Stimulated activated CD8-positive, alpha-beta memory T cell treated with anti-CD3 and anti-CD28 coated beads, Interleukin-15, amount 100 ng/mL, for 24 hours (primary cell): ENCODE measurements at places on chromosomes 3 and 15.

DNA sequence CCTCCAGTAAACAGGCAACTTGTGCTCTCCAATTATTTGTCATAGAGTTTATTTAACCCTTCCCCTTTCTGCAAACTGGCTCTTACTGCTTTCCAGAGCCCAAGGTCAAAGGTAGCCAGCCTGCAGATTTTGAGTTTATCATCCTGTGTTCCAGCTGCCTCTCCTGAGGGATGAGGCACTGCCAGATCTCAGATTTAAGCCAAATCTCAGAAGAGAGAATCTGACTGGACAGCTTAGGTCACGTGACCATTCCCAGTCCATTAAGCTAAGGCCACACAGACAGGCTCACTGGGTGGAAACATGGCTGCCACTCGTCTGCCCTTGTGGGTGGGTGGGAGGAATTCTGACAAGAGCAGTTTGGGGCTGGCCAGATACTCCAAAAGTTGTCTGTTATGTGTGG, 8.6 kb upstream of the SIAH2 start:
- no peak for DNase-seq

DNA sequence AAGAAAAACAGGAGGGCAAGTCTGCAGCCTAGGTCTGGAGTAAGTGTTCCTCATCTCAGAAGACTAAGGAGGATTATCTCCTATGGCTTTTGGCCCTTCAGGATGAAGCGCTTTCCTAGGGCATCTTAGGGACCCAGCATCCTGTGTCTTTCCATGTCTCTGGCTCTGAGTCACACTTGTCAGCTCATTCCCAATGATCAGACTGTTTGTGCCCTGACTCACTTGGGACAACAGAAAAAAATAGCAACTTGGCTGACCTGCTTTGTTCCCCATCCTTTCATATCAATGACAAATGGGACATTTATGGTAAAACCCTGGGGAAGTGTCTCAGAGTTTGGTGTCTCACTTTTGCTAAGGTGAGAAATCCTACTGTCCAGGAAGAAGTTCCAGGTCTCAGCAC, 76.2 kb upstream of the OXTR start:
- no peak for DNase-seq

- no peak for DNase-seq
Observed at GRCh38 chr3:54857343-54857742, 70.5 kb downstream of the LRTM1 start.

- no peak for DNase-seq
Observed at GRCh38 chr3:12708584-12709192, 44.8 kb upstream of the RAF1 start.

GRCh38 chr3:161560008-161560637, 63.5 kb downstream of the OTOL1 start:
- no peak for DNase-seq

DNA sequence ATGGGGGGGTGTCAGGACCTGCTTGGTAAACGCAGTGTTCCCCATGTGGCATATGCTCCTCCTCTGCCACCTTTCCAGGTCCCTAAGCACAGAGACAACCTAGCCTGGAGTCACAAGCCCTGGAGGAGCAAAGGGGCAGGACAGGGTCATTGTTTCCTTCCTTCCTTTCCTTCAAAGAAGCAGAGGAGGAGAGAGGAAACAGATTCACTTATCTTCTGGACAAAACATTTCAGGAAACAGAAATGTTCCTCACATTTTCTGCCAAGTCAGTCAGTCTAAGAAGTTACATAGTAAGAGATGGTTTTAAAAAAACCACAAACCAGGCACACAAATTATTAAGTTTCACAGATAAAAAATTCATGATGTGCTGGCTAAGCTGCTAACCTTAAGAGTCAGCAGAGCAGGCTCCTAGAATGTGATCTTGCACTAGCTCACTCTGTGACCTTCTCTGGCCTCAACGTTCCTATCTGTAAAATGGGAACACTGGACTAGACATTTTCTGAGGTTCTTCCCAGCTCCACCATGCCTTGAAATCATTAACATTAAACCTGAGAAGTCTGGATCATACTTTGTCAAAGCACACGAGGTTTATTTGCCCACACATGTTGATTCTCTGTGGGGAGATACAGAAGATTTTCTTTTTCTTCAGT, 47.9 kb downstream of the ATP13A5 start:
- DNase-seq, result no peak

- no peak for DNase-seq
Observed at GRCh38 chr3:4030624-4031023, 231.4 kb downstream of the LRRN1 start.

DNA sequence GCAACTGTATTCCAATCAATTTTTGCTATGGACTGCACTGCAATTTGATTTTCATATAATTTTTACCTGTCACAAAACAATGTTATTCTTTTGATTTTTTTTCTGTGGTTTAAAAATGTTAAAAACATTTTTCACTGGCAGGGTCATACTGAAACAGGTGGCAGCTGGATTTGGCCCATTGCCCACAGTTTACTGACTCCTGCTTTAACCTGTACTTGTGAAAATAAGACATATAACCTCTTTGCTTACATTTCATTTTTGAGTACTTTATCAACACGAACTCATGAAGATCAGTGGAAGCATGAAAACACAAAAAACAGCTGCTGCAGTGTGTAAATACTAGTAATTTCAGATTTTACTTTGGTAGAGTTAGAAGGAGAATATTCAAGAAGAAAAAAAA, 313.1 kb downstream of the WDR72 start:
- DNase-seq, result no peak

- DNase-seq, result no peak
Observed at GRCh38 chr3:35413483-35413882, 225.8 kb upstream of the ARPP21 start.

DNA sequence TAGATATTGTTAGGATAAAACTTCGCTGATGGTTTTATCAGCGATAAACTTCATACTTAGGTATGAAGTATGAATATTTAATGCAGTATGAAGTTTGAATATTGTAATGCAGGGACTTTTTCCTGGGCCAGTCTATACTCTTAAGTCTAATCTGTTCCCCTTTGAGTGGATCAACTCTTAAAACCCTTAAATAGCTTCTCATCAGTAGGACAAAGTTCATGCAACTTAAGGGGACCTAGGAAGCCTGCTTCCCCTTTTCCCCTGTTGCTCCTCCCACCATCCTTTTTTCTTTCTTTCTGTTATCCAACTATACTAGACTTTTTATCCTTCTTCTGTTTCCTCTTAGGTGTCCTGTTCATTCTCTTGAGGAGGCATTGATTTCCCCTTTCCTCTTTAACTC, 78.7 kb downstream of the MITF start:
- no peak for DNase-seq

GRCh38 chr3:132804498-132804897, 82.3 kb upstream of the NPHP3 start:
- DNase-seq, result no peak

DNA sequence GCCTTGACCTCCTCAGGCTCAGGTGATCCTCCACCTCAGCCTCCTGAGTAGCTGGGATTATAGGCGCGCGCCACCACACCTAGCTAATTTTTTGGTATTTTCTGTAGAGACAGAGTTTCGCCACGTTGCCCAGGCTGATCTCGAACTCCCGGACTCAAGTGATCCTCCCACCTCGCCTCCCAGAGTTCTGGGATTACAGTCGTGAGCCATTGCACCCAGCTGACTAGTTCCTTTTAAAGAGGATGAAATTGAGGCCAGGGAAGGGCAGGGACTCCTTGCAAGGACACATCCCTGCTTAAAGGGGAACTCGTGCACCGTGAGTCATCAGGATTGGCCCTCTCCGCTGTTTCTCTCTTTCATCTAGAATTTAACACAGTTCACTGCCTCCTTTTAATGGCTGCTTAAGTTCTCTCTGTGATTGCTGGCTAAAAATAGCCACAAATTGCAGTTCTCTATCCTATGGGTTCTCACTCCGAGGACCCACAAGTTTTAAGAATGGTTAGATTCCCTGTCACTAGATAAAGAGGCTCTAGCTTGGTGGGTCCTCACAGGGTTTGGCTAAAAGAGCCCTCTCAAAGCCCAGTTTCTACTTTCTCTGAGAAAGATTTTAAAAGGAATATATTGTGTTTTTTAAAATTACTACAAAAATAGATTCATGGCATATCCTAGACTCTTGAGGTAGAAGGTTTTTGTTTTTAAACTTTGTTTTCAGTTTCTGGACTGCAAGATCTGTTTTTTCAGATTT, 1.4 kb downstream of the CRTAP start:
- DNase-seq, result no peak

- DNase-seq, result no peak
Observed at GRCh38 chr3:55294557-55294956, 192.5 kb downstream of the WNT5A start.

GRCh38 chr3:22951910-22952309, 251.2 kb upstream of the UBE2E2 start:
- no peak for DNase-seq

GRCh38 chr15:33074942-33075341, 119.6 kb downstream of the FMN1 start:
- no peak for DNase-seq

GRCh38 chr3:33006571-33007286, 55.3 kb downstream of the CCR4 start:
- no peak for DNase-seq

DNA sequence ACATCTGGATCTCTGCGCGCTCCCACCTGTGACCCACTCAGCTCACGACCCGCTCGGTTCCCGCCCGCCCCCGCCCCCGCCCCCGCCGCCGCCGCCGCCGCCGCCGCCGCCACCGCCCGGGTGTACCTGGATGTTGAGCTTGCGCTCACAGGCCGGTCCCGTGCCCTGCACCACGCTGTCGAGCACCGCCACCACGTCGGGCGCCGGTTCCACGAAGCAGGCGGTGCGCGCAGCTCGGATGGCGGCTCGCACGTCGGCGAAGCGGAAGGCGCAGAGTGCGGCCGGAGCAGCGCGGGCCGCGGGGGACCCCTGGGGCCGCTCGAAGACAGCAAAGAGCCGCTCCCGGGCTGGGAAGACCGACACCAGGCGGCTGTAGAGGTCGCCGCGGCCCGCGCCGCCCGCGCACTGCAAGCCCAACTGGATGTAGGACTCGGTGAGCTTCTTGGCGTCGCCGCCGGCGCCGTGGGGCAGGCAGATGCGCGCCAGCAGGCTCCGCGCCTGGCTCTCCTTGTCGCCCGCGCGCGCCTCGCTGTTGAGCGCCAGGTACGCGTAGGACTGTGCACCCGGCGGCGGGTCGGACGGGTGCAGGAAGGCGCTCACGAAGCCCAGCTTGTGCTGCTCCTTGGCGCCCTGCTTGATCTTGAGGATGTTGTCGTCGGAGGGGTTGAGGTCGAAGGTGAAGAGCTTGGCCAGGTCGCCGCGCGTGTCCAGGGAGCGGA, 1.1 kb downstream of the PLXND1 start:
- DNase-seq, result no peak

DNA sequence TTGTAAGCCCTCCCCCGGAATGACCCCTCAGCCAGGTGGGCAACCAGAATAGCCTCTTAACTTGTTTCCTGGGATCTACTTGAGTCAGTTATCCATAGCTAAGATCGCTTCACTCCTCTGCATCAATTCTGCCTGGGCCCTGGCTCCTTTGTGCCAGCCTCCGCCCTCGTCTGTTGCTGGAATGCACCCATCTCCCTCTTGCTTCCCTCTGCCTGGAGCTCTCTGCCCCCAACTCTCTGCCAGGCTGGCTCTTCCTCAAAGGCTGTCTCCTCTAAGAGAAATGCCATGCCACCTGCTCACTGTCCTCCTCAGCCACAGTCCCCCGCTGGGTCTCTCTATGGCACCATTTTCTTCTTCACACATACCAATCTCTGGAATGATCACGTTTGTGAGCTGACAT, 240.8 kb downstream of the ADAMTS17 start:
- DNase-seq, result no peak

DNA sequence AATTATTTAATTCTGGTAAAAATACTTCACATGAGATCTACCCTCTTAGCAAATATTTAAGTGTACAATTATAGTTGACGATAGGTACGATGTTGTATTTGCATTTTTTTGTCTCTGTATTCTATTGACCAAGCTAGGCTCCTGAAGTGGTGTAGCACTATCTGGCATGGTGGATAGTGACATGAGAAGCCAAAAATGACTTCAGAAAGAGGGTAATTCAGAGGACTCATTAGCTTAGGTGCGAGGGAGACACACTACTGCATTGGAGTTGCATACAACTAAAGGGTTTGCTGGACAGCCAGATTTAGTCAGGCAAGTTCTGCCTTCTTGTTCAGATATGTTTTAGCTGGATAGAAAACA, 50.6 kb downstream of the KBTBD8 start:
- DNase-seq, result no peak

- no peak for DNase-seq
Observed at GRCh38 chr15:27770769-27771554, 328.2 kb downstream of the OCA2 start.

- DNase-seq, result no peak
Observed at GRCh38 chr15:71752604-71753289, 57.6 kb upstream of the NR2E3 start.

GRCh38 chr15:29835301-29835700, 13.0 kb upstream of the TJP1 start:
- no peak for DNase-seq

GRCh38 chr3:115792206-115792955, 169.1 kb downstream of the GAP43 start:
- DNase-seq, result no peak

GRCh38 chr15:96187341-96188305, 142.9 kb upstream of the NR2F2 start:
- DNase-seq, result no peak
